ENCODE measurements at places on chromosomes 5 and 9.

GRCh38 chr5:96219580-96220281, 213.3 kb downstream of the PCSK1 start:
- DNase-seq, result peak; percentile 25

DNA sequence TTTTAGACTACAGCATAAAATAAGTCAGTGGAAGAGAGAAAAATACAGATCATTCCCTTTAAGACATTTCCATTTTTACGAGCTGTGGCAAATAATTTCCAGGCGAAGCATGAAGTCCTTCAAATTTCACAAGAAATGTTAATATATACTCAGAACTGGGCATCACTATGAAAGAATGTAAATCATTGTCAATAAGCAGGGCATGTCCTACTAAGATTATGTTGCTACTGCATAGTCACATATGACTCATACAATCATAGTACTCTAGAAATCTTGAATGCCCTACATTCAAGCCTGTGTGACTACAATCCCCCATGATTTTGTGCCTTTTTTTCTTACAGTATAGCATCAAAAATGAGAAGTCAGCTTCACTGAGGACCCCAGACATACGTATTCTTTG, 485.2 kb upstream of the FTMT start:
- no peak for DNase-seq

GRCh38 chr9:23361096-23361495, 464.9 kb downstream of the ELAVL2 start:
- no peak for DNase-seq

GRCh38 chr5:34923694-34924461, 5.5 kb upstream of the DNAJC21 start:
- peak; percentile 72 for DNase-seq

DNA sequence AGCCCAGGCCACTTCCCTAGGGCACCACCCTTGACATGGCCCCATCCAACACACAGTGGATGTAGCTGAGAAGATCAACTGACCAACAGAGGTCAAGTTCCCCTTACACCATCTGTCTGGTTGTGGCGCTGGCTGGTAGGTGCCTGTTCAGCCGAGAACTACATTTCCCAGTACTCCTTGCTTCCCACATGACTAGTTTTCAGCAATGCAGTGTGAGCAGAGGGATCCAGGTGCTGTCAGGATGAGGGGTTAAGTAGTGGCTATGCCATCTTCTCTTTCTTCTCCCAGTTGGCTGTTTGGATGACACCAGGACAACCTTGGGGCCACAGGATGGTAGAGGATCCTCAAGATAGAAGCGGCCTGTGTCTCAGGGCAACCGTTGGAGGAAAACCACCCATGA, 48.6 kb upstream of the SH3PXD2B start:
- DNase-seq, result no peak

- no peak for DNase-seq
Measured at GRCh38 chr9:109735801-109736200, 44.2 kb upstream of the PALM2AKAP2 start.

DNA sequence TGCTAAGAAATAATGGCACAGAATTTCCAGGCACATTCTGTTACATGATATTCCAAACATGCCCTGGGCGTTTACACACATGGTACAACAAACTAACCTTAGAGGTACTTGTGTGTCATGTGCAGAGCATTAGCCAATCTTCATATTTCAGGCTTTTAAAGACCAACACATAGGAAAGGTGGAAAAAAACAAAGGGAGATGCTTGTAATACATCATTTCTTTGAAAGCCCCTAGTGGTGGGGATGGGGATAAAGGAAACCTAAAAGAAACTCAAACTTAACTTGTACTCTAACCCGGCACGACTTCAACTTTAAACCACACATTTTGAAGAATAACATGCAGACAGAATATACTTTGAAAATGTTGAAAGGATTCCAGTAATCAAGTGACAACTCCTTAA, 133.6 kb downstream of the PTPRD start:
- DNase-seq, result no peak

DNA sequence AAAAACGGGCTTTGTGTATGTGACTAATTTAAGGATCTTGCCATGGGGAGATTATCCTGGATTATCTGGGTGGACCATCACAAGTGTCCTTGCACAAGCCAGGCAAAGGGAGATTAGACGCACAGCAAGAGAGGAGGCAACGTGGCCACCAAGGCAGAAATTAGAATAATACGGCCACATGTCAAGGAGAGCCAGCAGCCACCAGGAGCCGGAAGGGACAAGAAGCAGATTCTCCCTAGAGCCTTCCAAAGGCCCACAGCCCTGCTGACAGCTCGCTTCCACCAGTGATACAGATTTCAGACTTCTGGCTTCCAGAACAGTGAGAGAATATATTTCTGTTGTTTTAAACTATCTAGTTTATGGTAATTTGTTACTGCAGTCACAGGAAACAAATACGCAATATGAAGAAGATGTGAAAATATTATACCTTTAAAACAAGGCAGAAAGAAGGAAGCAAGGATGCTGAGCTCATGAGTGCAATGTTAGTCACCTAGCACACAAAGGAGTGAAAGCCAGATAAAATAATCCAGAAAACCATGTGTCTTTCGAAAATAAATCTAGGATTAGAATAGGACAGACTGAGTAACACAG, 28.7 kb upstream of the F2RL1 start:
- no peak for DNase-seq

- no peak for DNase-seq
Measured at GRCh38 chr5:13932561-13932960, 11.9 kb downstream of the DNAH5 start.

- DNase-seq, result no peak
Measured at GRCh38 chr5:116272281-116272941, 187.6 kb downstream of the COMMD10 start.

- DNase-seq, result no peak
Measured at GRCh38 chr9:22446950-22447617, 460 bp downstream of the DMRTA1 start.

GRCh38 chr5:78983601-78984438, 1.3 kb downstream of the ARSB start:
- DNase-seq, result no peak

- no peak for DNase-seq
Measured at GRCh38 chr9:16453390-16453789, 417.1 kb downstream of the BNC2 start.

- DNase-seq, result no peak
Measured at GRCh38 chr5:159858871-159859270, 57.4 kb upstream of the ADRA1B start.

GRCh38 chr9:70389621-70390266, 24.7 kb downstream of the KLF9 start:
- DNase-seq, result no peak

DNA sequence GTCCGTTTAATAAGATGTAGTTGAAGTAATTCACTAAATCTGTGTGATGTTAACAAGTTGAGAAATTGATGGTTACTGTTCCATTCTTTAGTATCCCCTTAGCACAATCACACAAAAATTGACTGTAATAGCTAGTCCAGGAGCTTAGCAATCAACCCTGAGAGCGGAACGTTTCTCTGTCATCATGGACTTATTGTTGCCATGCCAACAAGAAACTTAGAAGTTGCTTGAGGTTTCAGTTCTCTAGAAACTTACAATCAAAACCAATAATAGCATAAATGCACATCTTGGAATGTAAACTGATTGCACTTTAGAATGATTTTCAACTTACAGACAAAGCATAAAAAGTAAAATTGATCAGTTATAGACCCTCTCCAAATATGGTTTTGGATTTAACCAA, 125.4 kb upstream of the ANKH start:
- no peak for DNase-seq

DNA sequence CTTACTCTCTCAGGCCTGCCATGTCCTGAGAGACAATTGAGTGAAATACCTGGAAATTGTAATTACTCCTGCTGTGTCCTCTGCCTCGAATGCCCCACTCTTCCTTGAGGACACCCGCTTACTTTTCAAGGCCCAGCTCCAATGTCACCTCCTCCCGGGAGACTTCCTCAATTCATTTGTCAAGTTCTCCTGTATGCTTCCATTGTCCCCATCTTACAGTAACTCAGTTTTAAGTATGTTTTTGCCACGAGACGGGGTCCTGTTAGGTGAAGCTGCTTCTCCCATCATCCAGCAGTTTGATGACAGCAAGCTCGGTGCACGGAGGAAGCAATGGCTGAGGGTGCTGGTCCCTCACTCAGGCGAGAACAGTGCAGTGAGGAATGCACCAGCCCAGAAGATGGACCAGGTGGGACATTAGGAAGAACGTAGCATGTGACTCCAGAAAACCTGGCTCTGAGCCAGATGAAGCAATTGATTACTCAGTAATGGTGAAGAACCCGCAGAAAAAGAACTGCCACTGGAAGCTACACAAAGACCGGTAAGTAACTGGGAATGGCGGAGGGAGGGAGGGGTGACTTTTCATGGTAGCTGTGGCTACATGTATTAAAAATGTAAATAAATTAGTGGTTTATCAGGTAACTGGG, 274.8 kb downstream of the DENND1A start:
- no peak for DNase-seq

Data from HFF-Myc (cell line).